ENCODE measurements at places on chromosomes 13 and 19.

- DNase-seq, result no peak
Observed at GRCh38 chr19:36986601-36987000, 70.5 kb downstream of the ZNF568 start.

GRCh38 chr19:12364391-12365235, 870 bp downstream of the ZNF442 start:
- DNase-seq, result no peak

DNA sequence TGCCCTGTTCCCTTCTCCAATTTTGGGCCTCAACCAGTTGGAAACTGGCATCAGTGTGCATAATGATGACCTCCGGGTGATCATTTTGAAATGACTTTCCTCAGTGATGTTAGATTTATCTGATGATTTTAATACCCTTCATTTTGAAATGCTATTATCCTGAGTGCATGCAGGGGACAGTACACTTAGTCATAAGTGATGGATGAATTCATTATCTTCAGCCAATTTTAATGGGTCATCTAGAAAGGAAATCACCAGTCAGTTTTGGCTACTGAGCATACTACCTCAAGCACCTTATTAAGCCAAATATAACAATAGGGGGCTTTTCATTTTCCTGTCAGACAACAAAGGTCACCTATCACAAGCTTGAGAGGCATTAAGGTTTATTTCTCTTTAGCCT, 118.5 kb upstream of the MIR17HG start:
- no peak for DNase-seq

DNA sequence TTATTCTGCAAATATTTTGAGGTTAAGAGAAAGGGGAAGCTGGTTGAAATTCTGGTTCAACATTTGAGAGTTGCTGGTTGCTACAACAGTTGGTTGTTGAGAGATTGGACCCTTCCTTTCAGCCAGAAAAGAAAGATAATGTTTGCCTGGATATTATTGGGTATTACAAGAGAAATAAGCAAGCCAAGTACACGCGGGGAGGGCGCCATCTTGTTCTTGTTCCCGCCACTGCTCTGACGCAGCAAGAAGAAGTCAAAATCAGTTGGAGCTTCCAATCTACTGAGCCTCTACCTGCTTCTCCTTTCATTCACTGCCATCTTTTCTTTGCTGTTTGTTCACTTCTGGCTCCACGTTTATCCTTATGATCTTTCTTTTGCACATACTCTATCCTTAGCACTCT, 18.4 kb downstream of the BSPH1 start:
- no peak for DNase-seq

DNA sequence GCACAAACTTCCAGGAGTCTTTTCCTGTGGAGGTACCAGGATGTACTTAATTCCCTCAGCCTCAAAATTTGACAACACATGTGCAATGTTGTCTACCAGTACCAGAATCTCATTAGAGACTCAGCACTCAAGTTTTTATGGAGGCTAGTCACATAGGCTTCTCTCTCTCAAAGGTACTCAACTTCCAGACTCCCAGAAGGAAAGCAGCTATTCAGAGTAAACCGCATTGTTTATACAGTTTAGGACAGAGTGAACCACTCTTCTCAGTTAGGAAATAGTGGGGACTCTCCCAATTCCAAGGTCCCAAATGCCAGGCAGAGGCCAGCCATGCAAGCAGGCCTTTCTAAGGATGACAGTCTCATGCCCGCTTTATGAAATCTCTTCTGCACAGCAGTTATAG, 8.5 kb upstream of the C1QTNF9B start:
- no peak for DNase-seq

DNA sequence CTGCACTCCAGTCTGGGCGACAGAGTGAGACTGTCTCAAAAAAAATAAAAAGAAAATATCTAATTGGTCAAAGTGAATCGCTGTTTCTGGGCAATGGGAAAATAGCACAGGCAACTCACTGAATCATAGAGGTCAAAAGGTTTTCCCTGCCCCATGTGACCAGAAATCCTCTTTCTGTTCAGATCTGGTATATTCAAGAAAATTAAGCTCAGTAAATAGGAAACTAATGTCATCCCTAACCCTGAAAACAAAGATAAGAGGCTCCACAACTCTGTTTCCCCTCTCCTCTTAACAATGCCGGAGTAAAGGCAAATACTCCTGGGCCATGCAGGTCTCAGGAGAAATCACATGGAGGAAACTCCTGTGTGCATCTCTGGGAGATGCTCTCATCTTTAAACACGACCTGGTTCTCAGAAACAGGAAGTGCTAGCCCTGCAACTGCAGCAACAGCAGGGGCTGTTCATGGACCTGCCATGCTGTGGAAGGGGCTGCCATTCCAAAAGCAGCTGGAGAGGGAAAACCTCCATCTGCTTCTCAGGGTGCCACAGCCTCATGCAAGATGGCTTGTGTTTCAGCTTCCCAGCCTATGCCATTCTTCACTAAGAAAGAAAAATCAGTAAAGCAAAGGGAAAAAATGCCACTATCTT, 47.5 kb upstream of the SLC7A9 start:
- no peak for DNase-seq

GRCh38 chr19:45526143-45526542, 18.9 kb downstream of the VASP start:
- DNase-seq, result no peak

- no peak for DNase-seq
Observed at GRCh38 chr13:110894086-110894485, 20.8 kb downstream of the ANKRD10 start.

DNA sequence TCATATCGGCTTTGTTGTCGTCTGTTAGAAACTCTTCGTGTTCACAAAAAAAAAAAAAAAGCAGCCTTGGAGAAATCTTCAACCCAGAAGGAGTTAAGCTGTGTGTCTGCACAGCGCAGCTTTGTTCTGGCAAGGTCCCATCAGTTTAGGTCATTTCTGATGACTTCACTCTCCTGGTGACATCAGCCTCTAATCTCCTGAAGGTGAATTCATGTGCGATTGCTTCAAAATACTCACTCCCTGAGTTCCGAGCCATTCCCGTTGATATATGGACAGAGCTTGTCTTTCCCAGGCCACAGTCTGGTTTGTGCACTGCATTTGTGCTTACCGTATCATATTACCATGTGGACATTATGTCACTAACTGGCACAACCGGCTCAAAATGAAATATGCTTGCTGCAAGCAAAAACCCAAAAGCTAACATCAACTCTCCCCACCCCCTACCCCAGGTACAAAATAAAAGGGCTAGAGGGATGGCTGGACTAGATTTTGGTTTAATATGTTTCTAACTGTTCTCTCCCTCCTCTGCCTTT, 342.4 kb downstream of the KCNRG start:
- DNase-seq, result no peak

DNA sequence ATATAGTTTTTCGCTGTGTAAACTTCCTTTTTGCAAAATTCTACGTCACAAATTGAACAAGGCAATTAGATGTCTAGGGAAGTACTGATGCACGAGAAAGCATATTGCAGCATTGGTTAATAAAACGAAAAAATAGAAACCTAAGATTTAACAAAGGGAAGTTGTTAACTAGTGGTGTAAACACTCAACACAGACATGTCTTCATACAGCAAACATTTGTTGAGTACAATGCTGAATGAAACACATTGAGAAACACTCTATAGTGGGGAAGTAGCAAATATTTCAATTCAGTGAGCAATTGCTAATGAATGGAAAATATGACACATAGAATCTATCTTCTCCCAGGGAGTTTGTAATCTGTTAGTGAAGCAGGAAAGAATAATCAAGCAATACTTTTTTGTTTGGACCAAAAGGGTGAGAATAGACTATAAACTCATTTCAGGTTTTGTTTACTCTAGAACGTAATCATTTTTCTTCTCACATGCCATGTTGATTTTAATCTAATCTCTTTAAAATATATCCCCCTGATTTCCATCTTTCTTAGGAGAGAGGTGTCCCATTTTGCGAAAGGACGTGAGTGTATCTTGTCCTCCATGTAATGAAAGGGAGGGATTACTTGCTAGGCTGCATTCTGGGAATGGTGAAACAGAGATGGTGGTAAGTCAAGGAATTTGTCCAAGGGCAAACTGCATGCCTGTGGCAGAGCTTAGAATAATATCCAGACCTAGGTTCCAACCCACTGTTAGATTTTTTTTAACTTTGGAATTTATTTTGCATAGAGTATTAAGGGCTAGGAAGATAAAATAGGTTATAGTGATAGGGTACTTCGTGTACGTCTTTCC, 1.7 kb upstream of the ANKRD10 start:
- DNase-seq, result no peak

DNA sequence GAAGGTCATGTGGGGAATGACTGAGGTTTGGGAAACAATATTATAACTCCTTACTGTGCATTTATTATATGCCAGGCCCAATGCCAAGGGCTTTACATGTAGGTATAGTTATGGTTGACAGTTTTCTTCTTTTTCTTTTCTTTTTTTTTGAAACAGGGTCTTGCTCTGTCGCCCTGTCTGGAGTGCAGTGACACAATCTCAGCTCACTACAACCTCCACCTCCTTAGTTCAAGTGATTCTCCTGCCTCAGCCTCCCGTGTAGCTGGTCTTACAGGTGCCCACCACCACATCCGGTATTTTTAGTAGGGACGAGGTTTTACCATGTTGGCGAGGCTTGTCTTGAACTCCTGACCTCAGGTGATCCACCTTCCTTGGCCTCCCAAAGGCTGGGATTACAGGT, 13.8 kb downstream of the RTN2 start:
- DNase-seq, result no peak

- no peak for DNase-seq
Observed at GRCh38 chr13:73902296-73902695, 231.9 kb downstream of the KLF12 start.

GRCh38 chr19:57052081-57052480, 67.7 kb upstream of the USP29 start:
- DNase-seq, result no peak

DNA sequence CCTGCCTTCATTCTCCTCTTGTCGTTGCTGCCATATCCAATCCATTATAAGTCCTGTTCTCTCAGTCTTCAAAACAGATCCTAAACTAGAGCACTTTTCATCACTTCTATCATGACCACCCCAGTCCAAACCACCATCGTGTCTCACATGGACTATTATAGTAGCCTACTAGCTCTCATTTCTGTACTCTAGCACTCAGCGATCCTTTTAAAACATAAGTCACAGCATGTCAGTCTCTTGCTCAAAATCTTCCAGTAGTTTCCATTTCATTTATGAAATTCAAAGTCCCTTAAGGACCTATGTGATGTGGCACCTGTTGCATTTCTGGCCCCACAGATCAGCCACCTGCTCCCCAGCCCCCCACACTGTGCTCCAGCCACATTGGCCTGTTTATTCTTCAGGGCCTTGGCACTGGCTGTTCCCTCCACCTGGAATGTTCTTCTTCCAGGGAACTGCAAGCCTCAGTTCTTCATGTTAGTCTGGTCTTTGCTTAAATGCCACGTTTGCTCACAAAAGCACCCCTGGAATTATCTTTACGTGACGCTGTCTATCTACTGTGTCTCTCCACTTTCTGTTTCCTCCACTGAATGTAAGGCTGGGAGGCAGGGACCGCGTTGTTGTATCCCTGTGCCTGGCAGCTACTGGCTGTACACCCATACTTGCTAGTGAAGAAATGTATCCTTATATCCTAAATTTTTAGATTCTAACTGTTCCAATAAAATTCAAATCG, 64.3 kb downstream of the MBNL2 start:
- DNase-seq, result no peak

GRCh38 chr13:45623516-45624090, 8.1 kb upstream of the ERICH6B start:
- DNase-seq, result no peak

- DNase-seq, result no peak
Observed at GRCh38 chr19:944663-945241, 18.9 kb downstream of the ARID3A start.

GRCh38 chr13:77062097-77062496, 35.1 kb upstream of the FBXL3 start:
- DNase-seq, result no peak

GRCh38 chr13:93098972-93099371, 127.6 kb upstream of the GPC6 start:
- no peak for DNase-seq

DNA sequence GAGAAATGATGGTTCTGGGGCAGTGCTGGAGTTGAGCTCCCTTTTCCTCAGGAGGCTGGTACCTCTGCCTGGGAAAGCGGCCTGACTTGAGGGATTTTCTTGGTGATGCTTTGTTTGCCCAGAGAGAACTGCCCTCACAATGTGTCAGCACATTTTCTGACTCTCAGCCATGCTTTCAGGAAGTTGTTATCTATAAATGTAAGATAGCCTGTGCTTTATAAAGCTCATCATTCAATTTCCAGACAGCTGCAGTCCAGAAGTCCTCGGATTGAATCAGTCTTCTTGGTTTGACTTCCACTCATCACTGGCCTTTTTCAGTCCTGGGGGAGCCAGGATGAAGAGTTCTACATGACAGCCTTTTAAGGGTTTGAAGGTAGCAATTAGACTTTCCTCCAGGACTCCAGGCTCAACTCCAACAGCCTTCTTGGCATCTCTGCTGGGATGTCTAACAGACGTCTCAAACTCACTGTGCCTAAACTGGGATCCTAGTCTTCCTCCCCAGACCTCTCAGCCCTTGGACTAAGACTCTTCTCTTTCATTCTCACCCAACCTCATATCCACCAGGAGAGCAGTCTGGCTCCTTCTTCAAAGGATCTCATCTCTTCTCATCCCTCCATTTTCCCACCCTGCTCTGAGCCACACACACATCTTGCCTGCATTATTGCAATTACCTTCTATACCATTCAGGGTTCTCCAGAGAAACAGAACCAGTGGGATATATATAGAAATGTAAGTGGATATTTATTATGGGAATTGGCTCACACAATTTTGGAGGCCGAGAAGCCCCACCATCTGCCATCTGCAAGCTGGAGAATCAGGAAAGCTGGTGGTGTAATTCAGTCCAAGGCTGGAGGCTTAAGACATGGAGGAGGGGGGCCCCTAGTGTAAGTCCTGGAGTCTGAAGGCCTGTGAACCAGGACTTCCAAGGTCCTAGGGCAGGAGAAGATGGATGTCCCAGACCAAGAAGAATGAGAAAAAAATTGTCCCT, 13.1 kb downstream of the ERICH6B start:
- no peak for DNase-seq

DNA sequence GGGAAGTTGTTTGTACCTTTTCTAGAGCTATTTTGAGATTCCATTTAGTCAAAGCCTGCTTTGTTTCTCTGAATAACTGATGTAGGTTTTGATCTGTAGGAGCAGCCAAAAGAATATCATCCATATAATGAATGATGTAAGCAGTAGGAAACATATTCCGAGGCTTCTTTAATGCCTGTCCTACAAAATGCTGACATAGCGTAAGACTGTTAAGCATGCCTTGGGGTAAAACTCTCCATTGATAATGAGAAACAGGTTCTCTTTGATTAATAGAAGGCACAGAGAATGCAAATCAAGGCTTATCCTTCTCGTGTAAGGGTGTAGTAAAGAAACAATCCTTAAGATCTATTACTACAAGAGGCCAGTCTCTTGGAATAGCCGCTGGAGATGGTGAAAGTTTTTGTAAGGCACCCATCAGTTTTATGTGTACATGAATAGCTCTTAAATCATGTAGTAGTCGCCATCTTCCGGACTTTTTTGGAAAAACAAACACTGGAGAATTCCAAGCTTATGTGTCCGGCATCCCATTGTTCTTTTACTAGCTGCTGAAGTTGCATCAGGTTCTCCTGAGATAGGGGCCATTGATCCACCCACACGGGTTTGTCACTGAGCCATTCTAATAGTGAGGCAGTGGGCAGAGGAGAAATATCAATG, 13.5 kb downstream of the FPR3 start:
- DNase-seq, result no peak

- DNase-seq, result no peak
Observed at GRCh38 chr13:69947582-69947981, 160.0 kb upstream of the ATXN8OS start.

- DNase-seq, result no peak
Observed at GRCh38 chr19:13118424-13119193, 545 bp downstream of the NACC1 start.

Measured in NCI-H187 treated with DMSO at 0.1 percent for 48 hours (cell line).